ENCODE measurements at places on chromosomes 2 and 18.

DNA sequence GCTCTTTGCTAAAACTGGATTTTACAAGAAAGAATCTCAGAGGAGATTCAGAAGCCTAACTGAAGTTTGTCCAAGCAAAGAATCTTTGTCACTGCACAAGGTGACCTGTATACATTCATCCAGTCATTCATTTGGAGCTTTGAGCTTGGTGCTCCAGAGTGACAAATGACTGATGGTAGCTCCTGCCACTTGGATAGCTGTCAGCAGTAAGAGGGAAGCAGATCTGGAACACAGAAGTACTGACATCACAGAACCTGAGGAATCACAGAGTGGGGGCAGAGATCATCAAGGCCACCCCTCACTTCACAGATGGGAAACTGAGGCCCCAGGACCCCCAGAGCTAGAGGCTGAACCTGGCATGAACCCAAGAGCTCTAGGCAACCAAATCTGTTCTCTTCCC lies 28.8 kb upstream of the IGFBP2 start:
- no peak for DNase-seq

- DNase-seq, result peak; percentile 56
Measured at GRCh38 chr18:71079606-71080005, 790.8 kb downstream of the SOCS6 start.

DNA sequence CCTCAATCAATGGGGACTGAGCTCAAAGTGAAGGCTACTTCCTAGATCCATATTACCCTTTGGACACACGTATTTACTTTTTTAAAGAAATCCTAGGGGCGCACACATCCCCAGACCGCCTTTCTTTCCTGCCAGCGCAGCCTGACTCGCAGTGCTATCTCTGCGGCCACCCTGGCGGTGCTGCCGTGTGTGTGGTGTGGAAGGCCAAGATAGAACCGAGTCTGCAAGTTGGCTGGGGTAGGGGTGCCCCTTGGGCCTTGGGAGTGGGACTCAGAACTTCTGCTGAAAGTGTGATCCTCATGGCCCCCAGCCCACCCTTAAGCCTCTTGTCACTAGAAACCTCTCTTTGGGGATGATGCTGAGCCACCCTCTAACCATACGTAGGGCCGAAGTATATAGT lies 143.7 kb downstream of the KLHL29 start:
- no peak for DNase-seq

DNA sequence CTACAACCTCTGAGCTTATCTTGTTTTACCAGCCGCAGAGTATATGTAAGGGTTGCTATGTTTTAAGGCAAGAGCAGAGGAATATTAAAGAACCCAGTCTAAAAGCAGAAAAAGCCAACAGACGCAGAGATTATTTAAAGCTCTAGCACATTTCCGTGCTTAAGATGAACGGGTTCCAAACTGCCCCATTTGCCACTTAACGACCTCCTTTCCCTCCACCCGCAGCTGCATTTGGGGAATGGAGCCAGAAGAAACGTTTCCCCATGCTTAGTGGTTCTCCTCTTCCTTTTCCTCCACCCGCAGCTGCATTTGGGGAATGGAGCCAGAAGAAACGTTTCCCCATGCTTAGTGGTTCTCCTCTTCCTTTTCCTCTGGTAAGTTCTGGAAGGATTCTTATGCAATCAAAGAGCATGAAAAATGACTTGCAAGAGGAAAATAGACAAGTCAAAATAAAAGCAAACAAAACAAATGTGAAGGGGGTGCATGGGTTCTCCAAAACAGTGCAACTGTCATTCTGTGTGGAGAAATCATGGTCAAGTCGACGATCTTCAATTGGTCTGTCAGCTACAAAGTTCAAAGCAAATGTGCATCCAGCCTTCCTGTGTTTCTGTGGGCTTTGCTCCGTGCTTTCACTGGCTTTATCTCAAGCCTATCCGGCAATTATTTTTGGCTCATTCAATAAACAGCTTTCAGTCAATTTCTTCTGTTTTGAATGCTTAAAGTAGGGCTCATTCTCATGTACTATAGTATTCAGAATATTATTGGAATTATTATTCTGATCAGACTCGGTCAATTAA lies 57.8 kb downstream of the DIPK1C start:
- no peak for DNase-seq

DNA sequence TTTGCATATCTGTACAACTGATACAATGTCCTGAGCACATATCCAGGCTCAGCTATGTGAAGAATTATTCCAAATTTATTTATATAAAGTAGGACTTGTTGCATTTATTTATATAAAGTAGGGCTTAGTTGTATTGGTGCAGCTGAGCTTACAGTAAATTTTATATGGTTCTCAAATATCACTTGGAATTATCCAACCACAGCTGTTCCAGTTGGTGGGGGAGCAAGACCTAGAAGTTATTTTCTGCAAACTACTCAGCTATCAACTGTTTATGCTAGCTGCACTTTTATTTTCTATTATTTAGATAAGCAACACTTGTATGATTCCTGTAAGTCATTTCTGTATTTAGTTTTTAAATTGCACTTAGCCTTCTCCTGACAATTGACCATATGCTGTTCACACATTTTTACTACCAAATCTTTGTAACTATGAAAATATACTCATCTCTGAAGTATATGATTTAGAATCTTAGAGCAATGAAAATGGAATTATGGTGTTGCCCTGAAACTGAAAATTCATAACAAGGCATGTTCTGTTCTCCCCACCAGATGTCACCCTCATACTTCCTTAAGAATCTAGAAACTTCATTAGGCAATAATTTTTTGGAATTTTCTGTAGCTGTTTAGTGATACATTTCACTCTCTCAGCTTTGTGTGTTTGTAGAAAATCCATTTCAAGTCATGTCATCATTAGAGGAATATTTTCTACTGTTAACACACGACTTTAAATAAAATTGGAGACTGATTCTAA lies 157.0 kb upstream of the CBLN2 start:
- DNase-seq, result peak; percentile 18

- DNase-seq, result no peak
Measured at GRCh38 chr2:119487434-119488244, 36.6 kb downstream of the SCTR start.

DNA sequence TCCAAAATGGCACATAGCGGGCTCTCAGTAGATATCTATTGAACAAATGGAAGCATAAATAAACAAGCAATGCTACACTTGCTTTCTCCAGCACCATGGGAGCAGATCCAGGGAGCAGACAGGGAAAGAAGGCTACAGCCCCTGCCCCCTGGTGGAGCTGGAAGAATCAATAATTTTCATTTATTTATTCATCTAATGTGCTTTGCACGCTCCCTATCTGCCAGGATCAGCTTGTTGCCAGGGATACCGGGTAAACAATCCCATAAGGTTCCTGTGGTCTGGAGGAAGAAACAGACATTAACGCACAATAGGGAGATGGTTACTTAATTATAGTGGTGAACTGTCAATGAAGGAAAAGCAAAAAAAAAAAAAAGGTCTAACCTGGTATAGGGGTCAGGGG lies 40.1 kb upstream of the CLASP1 start:
- no peak for DNase-seq

DNA sequence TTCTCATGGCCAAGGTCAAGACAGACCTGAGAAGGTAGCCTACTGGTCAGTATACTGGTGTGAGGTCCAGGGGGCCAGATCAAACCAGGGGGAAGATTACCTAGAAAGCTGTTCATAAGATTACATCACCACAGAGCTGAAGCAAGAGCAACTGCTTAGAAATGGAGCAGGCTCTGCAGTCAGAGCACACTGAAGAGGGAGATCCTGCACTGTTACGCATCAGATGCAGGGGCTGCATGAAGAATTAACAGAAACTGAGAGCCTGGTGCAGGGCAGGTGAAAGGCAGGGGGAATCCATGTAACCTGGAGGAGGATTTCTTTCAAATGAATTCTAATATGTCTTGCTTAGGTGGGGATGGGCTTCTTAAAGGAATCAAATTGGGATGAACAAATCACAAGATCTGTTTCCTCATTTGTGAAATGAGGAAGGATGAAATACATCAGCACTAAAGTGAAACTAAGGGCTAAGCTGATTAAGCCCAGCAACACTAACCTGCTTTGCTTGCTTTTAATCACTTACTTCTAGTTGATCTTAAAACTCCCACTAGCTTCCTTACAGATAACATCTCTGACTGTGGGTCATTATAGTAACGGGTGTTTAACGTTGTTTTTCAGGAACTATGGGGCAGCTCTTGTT lies 74.3 kb upstream of the ADAM23 start:
- DNase-seq, result no peak

GRCh38 chr2:43041661-43042360 lies 184.6 kb downstream of the ZFP36L2 start:
- no peak for DNase-seq

- no peak for DNase-seq
Measured at GRCh38 chr18:58416704-58417683, 211.9 kb downstream of the ALPK2 start.

- no peak for DNase-seq
Measured at GRCh38 chr2:122340246-122340645, 584.8 kb downstream of the TSN start.

- DNase-seq, result no peak
Measured at GRCh38 chr18:57648414-57648813, 26.8 kb upstream of the NARS1 start.

- DNase-seq, result no peak
Measured at GRCh38 chr2:120497261-120497977, 151.5 kb downstream of the INHBB start.

- DNase-seq, result no peak
Measured at GRCh38 chr2:171341394-171342066, 92.3 kb downstream of the METTL8 start.

GRCh38 chr2:112924821-112925220 lies 13.9 kb downstream of the IL37 start:
- no peak for DNase-seq

DNA sequence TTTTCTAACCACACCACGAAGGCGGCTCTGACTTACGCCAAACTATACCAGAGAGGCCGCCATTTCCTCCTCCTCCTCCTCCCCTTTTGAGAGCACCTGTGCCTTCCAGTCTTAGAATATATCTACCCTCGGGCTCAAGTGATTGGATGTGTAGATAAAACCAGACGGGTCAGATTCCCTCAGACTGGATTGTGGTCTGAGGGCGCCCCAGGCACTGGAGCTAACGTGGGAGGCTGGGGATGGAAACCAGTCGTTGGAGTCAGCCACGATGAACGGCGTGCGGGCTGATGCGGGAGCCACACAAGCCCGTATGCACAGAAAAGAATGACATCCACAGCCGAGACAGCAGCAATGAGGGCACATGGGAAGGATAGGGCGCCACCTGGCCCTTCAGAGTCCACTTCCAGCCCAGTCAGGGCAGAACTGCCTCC lies 12.3 kb upstream of the ODC1 start:
- no peak for DNase-seq

DNA sequence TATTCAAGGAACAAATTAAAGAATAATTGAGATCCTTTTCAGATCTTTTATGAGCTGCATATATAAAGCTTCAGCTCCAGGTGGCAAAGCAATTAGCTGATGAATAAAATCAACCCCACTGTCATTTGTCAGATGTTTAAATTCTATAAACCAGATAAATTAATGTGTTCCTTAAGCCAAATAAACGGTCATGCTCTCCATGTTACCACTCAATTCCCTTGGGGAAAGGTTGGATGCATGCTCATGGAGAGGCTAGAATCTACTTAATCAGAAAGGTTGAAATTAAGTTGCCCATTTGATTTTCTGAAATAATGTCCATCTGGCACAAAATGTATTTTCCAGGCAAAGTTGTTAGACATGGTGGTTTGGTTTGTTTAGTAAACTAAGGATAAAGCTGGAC lies 282.5 kb upstream of the SPRED2 start:
- no peak for DNase-seq

GRCh38 chr18:23225503-23225902 lies 90.2 kb downstream of the CABLES1 start:
- DNase-seq, result no peak
